Mesenteric fat pad (tissue), 1 donor: ENCODE measurements at places on chromosomes 4 and X. TPM values are rescaled to one million over a fixed set of nuclear protein-coding genes. Genes with fewer than 3 reads are reported as not detected.
A peak's percentile ranks its signal among the peaks of the same experiment; 100 is the strongest.

DNA sequence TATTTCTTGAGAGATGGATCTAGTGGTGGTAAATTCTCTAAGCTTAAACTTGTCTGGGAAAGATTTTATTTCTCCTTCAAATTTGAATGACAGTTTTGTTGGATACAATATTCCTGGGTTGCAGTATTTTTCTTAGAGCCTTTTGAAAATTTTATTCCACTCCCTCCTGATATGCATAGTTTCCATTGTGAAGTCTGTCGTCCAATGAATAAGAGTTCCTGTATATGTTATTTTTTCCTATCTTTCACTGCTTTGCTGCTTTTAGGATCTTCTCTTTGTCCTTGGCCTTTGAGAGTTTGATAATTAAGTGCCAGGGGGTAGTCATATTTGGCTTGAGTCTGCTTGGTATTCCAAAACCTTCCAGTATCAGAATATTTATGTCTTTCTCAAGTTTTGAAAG lies 1156.4 kb upstream of the AGA start:
- no peak for DNase-seq

- no peak for DNase-seq
These were observed 58.1 kb upstream of the UCP1 start for GRCh38 chr4:140626661-140627376.

DNA sequence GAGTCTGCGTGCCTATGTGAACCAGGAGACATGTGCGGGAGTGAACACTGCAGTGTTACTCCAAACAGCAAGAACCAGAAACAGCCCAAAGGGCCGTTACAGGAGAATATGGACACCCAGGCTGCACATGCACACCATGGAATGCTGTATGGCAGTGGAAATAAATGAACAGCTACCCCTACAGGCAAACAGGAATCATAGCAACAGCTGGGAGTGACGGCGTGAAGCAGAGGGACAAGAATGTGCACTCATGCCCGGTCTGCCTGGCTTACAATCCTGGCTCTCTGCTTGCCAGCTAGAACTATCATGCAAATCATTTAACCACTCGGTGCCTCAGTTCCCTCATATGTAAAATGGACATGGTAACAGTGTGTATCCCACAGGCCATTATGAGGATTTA lies 16.6 kb downstream of the GPKOW start:
- DNase-seq, result no peak

- DNase-seq, result no peak
These were observed 177.4 kb upstream of the PPP1R2C start for GRCh38 chrX:42955349-42955748.

DNA sequence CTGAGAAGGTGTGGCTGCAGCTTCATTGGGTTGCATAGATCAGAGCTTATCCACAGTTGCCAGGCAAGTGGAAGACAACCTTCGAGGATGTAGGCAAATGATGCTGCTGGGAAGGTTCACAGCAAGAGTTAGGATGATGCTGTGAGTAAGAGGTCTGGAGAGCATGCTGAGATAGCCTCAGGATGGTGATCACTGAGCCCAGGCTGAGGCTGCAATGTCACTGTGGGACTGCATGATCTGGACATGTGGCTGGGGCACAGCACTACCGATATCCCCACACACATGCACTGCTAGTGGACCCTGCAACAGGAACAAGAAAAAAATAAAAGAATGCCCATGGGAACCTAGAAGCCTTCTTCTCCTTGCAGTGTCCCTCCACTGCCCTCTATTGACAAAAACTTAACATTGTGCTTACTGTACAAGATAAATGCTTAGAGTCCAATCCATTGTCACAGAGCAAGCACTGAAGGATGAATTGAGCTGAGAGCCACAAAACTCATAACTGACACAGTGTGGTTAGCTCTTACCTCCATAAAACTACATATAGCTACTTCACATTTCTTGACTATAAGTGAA lies 105.6 kb downstream of the CNKSR2 start:
- no peak for DNase-seq

DNA sequence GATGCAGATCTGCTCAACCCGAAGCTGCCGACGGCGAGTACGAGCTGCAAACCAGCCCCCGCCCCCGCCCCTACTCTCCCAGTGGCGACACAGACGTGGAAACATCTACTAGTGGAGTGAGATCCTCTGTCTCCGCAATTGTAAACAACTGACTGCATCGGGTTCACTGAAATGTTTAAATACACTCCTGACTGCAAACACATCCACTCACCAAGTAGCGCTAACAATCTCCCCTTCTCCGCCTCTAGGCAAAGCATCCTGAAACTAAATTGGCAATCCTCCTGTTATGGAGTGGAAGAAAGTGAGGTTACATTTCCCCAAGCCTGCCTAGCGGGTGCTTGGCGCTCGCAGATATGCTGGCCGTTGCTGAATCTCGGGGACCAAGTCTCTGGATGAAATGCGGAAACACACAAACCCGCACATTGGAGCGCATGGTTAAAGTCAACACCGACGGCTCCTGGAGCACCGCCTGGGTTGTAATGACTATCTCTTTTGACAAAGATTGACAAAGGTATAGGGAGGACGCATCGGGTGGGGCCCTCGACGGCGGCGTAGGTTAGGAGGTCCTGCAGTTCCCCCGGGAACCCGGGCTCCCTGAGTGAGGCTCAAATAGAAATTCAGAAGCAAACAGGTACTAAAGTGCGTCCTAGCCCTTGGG lies 117.0 kb upstream of the TEX13C start:
- DNase-seq, result no peak

DNA sequence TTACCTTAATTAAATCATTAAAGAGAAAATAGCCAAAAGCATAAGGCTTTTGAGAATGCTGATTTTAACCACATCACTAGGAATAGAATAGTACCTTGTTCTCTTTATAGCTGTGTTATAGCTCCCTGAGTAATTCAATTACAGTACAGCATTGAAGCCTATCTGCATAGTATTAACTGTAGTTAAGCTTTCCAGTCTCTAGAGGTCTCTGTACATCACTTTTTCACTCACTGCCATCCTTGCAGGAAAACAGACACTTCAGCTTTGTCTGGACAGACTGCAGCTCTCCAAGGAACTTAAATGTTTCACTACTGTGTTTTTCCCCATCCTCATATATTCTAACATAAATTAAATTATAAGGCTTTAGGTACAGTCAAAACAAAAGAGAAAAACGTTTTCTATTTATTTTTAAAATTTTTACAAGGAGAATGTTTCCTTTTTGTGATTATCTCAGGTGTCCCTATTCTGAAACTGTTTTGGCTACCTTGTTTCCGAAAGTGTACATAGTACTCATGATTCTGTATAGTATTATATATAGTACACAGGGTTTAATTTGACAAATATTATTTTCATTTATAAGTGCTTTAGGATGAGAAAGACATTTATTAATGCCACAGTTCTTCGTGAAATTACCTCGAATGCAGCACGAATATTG lies 407.9 kb downstream of the PCDH18 start:
- DNase-seq, result no peak

- DNase-seq, result no peak
These were observed 162.0 kb upstream of the GATB start for GRCh38 chr4:151922811-151923210.

- no peak for DNase-seq
These were observed 84.6 kb upstream of the TRIM2 start for GRCh38 chr4:153119626-153120025.

GRCh38 chr4:38678078-38678477 lies 14.1 kb downstream of the KLF3 start:
- no peak for DNase-seq

DNA sequence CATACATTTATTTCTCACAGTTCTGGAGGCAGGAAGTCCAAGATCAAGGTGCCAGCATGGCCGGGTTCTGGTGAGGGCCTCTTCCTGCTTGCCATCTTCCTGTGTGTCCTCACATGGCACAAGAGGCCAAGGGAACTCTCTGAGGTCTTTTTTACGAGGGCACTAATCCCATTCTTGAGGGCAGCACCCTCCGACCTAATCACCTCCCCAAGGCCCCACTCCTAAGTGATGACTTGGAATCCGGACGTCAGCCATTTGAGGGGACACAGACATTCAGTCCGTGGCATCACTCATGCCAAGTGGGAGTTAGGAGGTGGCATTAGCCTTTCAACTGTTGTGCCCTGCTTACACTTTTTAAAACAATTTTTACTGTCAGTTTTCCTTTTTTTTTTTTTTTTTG lies 27.3 kb downstream of the MAN2B2 start:
- DNase-seq, result no peak

- DNase-seq, result no peak
These were observed 56.4 kb upstream of the GPR78 start for GRCh38 chr4:8523766-8524165.

- peak; percentile 91 for DNase-seq
These were observed 923 bp upstream of the CPEB2 start for GRCh38 chr4:15001248-15001868.

- DNase-seq, result no peak
These were observed 467.4 kb downstream of the BCOR start for GRCh38 chrX:39630344-39630743.

GRCh38 chr4:87211249-87211952 lies 9.0 kb downstream of the KLHL8 start:
- no peak for DNase-seq

DNA sequence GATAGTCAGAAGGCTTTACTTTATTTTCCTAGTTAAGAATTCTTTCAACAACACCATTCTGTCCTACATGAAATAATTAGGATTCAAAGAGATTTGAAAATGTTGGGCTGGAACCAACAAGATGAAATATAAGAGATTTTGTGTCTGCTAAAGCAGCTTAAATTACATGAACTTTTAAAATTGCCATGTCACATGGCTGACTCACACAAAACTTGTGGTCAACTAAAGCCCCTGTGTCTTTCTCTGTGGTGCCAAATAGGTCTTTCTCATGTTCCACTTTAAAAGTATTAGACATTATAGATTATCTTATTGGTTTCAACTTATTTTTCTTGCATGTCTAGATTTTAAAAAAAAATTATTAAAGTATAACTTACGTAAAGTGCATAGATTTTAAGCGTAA lies 60.8 kb upstream of the FHL1 start:
- DNase-seq, result no peak

DNA sequence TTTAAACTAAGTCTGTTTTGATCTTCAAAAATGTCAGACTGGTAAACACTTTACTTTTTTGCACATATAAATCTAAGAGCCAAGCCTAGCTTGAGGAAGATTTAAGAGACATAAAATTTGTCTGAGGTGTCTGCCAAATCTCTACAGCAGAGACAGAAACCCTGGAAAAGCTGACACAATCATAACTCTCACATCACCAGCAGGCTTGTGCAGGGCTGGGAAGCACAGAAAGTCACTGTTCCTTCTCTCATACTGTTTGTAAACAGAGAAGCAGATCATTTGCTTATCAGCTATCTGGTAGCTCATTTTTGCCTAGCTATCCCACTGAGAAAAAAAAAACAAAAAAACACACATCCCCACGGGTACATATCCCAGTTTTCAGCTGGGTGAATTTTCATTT lies 7.0 kb downstream of the ENOX2 start:
- DNase-seq, result no peak

GRCh38 chr4:184197536-184198082 lies 20.1 kb downstream of the ENPP6 start:
- DNase-seq, result no peak

DNA sequence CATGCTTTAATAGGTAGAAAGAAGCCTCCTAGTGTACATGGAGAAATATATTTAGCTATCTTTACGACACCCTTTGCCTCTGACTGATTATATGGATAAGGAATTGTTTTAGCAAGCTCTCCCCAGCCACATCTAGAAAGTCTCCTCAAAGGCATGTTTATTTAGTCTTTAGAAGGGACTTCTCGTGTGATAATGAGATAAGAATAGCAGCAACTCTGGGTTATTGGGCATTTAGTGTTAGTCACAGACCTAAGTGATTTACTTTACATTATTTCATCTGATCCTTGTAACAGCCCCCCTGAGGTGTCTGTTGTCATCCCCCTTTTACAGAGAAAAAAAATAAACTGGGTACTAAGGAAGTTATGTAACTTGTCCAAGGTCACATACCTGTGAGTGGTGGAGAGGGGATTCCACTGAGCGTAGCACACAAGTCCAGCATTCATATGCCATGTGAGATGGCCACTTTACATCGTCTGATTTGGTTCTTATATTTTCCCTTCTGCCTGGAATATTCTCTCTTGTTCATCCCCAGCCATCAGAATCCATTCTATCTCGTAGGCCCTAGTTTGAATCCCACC lies 77.7 kb downstream of the TSPAN7 start:
- DNase-seq, result no peak

DNA sequence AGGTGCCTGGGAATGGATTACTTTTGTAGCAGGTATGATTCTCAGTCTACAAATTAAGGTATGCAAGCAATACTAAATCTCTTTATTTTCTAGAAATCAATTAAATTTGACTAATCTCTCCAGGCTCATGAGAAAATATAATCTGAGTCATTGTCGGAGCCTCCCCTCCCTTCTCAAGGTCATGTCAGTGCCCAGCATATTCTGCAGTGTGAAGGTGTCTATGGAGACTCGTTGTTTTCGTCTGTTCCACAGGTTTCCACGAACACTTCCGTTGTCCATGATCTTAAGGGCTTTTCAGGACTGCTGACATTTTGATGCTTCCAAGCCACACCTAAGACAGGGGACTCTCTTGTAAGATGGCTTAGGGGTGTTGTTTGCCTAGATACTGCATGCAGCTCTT lies 56.6 kb upstream of the SCOC start:
- no peak for DNase-seq

DNA sequence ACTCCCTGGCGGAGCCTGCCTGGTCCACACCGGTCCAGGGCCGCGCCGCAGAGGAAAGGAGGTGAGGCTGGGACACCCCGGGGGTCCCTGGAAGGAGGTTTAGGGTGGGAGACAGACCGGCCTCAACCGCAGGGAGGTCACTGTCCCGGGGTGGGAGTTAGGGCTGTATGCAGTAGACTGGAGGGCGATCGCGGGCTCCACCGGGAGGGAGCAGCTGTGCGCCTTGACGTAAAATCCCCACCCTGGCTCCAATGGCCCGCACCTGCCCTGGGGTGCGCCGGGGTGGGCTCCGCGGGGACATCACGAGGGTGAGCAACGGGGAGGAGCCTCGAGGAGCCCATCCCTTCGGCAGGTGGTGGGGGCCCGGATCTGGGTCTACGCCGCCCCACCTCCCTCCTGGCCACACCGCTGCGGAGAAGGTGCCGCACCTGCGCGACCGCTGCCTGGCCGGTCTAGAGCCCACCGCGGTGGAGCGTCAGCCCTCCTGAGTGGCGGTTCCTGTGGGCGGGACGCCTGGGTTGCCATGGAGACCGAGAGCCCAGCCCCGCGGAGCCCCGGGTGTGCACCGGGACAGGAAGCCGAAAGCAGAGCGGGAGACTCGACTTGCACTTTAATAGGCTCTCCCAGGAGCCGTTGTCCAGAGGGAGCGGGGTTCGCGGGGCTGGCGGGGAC lies 105.1 kb downstream of the ADRA2C start:
- DNase-seq, result no peak

DNA sequence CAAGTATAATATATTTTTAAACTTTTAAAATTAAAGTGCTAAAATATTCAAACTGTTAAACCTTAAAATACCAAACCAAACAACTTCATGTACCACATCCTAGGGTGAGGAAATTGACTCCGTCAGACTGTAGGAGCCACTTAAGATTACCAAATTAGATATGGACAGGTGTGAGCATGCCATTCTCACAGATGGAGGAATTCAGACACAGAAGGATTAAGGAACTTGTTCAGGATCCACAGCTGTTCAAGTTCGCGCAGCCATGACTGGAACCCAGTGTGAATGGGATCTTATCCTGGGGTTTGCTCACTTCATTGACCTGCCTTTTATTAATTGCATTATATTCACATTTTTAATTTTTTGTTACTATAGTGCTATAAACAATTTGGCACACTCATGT lies 224.9 kb upstream of the PCDH7 start:
- no peak for DNase-seq

Gene MAGEA2B
- total RNA-seq, result not detected

Gene MFAP3L
- 3.6 TPM for total RNA-seq

Gene PRDM5
- 9.6 TPM for total RNA-seq

Gene ARHGEF38
- total RNA-seq, result not detected

Gene EDA
- 3.1 TPM for total RNA-seq

Gene FAM241A
- 23.2 TPM for total RNA-seq
